ENCODE measurements at places on chromosomes 16 and 17.

GRCh38 chr17:60167065-60167741 is 17.4 kb downstream of the CA4 start:
- DNase-seq: no peak

GRCh38 chr16:87253536-87253935 is 63.7 kb downstream of the C16orf95 start:
- no peak for DNase-seq

GRCh38 chr17:82412535-82413520 is 5.3 kb upstream of the HEXD start:
- no peak for DNase-seq

DNA sequence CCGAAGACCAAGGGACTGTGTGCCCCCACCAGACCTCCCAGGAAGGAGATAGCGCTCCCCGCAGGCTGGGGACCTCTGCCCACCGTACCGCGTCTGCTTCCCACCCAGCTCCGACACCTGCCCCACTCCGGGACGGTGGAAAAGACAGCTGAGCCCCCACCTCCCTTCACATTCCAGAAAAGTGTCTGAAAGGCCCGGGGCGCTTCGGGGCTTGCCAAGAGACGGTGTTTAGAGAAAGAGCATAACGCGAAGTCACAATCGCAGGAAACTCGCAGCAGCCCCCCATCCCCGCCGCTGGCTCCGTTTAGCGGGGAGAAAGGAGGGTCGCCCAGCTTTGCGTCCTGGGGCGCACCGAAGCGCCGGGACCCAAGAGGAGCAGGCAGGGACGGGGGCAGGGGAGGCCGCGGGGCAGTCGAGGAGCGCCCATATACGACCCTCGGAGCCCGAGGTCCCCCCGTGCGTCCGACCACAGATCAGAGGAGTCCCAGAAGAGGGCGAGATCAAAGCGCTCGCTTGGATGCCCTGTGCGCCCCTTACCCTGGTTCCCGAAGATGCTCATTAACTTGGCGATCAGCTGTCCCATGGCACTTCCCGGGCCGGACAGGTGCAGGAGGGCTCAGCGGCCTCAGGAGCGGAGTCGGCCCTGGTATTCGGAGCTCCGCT is 652 bp downstream of the ARL5C start:
- DNase-seq: no peak

GRCh38 chr17:39235555-39236449 is 10.1 kb upstream of the STAC2 start:
- DNase-seq: peak; percentile 63

DNA sequence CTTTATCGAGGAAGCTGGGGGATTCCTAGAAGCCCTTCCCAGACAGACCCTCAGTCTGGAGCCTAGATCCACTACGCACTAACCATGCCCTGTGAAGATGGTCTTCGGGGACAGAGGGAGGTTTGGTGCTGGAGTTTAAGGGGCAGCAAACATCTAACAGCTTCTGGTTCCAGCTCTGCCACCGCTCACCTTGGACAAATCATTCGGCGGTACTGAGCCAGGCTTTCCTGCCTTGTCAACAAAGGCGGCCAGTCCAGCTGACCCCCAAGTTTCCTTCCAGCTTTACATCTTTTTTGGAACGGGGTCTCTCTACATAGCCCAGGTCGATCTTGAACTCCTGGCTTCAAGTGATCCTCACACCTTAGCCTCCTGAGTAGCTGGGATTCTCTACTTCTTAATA is 369 bp upstream of the GJD3 start:
- DNase-seq: no peak

Measured in Caco-2 (cell line).